CD8-positive, alpha-beta memory T cell (primary cell): ENCODE measurements at places on chromosomes 12 and 14.

DNA sequence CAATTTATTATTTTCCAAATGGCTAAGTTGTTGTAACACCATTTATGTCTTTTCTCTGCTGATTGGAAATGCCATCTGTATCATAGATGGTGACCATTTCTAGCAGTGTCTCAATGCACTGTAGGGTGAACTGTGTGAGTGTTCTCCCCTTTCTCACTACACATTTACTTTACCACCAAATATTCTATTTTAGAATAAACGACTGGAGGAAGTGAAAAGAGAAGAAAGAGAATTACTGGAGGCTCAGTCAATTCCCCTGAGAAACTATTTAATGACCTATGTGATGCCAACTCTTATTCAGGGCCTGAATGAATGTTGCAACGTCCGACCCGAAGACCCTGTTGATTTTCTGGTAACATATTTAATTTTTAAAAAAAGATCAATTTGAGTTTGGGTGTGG is 15.5 kb upstream of the PAPOLA start:
- DNase-seq, result no peak

DNA sequence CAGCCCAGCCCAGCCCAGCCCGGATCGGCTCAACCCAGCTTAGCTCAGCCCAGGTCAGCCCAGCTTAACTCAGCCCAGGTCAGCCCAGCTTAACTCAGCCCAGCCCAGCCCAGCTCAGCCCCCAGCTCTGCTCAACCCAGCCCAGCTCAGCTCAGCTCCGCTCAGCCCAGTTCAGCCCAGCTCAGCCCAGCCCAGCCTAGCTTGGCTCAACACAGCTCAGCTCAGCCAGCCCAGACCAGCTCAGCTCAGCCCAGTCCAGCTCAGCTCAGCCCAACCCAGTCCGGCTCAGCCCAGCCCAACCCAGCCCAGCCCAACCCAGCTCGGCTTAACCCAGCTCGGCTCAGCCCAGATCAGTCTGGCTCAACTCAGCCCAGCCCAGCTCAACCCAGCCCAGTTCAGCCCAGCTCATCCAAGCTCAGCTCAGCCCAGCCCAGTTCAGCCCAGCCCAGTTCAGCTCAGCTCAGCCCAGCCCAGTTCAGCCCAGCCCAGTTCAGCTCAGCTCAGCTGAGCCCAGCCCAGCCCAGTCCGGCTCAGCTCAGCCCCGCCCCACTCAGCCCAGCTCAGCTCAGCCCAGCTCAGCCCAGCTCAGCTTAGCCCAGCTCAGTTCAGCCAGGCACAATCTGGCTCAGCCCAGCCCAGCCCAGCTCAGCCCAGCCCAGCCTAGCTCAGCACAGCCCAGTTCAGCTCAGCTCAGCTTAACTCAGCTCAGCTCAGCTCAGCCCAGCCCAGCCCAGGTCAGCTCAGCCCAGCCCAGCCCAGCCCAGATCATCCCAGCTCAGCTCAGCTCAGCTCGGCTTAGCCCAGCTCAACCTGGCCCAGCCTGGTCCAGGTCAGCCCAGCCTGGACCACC is 331.7 kb downstream of the TMEM121 start:
- peak; percentile 36 for DNase-seq

- peak; percentile 58 for DNase-seq
Measured at GRCh38 chr14:21268617-21269251, 508 bp downstream of the HNRNPC start.

- peak; percentile 52 for DNase-seq
Measured at GRCh38 chr12:109053382-109054123, 1.2 kb downstream of the USP30 start.

GRCh38 chr12:132593938-132594358 is 16.4 kb downstream of the LRCOL1 start:
- no peak for DNase-seq

DNA sequence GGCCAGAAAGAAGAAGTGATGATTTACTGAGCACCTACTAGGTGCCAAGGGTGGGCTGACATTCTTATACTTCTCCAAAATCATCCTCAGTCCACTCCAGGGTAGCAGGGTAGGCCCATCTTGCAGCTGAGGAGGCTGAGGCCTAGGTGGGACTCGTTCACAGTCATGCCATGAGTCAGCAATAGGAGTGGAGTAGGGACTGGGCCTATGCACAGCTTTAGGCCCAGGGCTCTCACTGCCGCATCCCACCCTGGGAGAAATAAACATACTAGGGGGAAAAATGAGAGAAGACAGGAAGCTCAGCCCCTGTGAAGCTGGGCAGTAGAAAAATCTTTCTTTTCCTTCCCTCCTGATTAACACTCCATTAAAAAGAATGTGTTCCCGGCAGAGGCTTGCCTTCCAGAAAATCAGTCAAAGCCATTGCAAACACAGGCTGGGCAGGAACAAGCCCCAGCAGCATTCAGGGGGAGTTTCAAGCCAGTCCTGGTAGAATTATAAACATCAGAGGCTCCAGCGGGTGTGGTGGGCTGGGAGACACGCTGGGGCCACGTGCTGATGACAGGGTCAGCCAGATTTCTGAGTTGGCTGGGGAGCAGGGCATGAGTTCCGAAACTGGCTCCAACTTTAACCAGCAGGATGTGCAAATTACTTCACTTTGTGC is 1.8 kb downstream of the HSPB8 start:
- no peak for DNase-seq

DNA sequence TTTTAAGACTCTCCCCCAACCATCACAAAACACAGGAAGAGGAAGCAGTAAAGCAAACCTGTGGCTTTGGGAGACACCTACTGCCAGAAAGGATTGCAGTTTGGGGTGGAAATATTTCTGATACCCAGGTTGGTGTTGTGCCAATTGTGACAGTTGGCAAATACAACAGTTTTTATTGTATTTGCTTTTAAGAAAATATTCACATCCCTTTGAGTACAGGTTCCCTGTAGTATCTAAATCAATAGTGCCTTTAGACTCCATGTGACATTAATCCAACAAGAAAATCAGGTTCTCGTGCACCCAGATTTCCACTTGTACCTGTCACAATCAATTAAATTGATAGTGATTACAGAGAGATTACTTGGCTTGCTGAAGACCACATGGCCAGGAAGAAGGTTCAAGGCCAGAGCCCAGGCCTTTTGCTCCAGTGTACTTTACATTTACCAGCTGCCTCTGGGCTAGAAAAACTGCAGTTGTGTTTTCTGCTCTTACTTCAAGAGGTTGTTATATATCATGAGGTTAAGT is 361.2 kb downstream of the ATP23 start:
- DNase-seq, result no peak

- DNase-seq, result no peak
Measured at GRCh38 chr14:68409387-68409786, 383.5 kb downstream of the ZFP36L1 start.

- DNase-seq, result peak; percentile 61
Measured at GRCh38 chr12:47741340-47741703, 16.0 kb upstream of the ENDOU start.

- DNase-seq, result peak; percentile 77
Measured at GRCh38 chr12:119902084-119902509, 25.0 kb upstream of the CIT start.

DNA sequence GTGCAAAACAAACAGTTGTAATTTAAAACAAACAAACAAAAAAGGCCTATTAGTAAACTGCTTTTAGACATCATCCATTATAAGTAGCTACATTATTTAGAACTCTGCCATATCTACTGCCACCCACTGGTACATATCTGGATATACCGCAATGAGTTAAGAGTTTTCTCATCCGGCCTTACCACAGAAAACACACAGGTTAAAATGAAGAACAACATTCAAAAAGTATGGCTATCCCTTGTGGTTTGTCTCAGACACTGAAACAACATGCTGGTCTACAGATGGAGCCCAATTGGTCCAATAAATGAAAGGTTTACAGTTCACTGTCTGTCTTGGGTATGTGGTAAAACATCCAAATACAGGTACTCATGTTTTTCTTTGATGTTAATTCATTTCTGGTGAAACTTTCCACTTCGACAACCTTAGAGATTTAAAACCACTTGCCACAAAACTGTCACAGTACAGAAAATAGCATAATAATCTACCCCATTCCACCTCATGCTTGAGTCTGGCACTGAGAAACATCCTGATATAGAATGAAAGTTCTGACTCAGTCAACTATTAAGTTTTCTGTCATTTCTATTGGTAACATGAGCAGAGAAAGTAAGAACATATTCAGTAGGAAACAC is 354.3 kb downstream of the CEP128 start:
- peak; percentile 12 for DNase-seq

DNA sequence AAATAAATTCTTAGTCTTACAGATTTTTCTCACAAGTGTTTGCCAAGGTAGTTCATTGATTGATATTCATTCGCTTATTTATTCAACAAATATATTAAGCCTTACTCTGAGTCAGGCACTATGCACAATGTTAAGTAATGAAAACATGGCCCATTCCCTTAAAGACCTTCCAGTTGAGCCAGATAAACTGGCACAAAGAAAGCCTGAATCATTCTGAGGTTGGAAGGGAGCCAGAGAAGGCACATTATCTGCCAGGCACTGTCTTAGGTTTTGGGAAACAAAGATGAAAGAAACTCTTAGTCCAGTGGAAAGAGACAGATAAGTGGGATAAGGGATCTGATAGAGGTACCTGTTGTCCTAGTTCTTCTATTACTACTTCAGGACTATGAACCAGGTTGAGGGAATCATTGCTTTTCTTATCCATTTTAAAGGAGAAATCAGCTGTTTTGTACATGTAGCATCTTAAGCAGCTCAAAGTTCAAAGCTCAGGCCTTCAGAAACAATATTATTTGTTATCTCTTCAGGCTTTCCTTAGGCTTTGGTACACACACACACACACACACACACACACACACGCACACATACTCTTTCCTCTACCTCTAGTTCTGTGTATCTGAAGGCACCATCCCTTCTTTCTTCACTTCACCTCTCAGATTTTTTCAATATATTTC is 27.0 kb downstream of the PDE6H start:
- no peak for DNase-seq

- no peak for DNase-seq
Measured at GRCh38 chr12:115273456-115273855, 589.5 kb upstream of the TBX3 start.

- DNase-seq, result peak; percentile 33
Measured at GRCh38 chr14:105294142-105294597, 6.6 kb downstream of the BRF1 start.

DNA sequence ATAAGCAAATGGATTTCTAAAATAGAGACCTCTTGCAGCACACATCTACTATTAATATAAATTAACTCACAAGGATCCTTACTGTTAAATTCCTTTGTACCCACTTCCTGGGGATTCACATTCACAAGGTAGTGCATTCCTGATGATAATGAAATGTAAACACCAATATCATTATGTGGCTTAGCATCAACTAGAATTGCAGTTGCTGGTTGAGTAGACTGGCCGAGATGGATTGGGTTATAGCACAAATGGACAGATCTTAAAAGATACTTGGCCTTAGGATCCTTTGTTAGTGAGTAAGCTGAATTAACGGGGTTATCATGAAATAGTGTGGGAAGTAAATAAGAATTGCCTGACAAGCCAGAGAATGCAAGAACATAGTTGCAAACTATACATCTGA is 369.1 kb downstream of the AEBP2 start:
- no peak for DNase-seq

GRCh38 chr12:104510145-104510872 is 53.6 kb downstream of the CHST11 start:
- no peak for DNase-seq

DNA sequence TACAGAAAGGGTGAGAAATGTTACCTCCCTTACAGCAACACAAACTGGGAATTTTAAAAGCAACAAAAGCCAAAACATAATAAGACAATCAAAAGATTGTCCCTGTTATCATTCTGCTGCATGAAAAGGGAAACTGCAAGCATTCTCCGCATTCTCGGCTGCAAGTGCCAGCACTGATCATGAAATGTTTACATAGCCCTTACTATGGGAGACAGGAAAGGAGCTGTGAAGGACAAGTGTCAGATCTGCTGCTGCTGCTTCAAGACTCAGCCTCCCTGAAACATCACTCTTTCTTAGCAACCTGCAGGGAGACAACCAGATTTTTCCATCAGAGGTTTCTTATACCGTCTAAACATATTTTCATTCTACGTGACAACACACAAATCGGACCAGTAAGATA is 20.1 kb downstream of the DENND5B start:
- DNase-seq, result no peak

DNA sequence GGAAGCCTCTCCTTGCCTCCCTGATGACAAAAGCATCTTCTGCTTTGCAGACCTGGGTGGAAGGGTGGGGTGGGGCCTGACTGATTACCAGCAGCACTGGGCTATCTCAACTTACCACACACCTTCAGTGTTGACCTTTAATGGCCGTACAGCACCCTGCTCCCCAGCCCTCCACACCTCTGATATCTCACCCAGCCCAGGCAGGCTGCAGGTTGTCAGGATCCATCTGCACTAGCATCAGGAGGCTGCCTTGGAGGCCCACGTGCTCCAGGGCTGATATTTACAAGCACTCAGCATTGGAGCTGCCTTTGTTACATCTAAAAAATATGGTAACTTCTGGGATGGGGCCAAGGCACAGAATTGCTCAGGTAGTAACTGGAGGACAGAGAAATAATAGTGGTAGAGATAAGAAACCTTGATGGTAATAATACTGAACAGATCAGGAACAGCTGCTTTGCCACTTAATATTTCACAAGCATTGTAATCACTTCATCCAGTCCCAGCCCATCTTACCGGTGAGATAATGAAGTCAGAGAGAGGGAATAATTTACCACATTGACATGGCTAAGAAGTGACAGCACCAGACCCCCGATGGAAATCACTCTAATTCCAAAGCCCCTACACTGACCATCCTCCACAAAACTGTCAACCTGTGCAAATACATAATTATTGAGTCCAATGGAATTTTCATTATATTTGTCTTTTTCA is 125.2 kb upstream of the RFLNA start:
- no peak for DNase-seq

GRCh38 chr14:75162631-75163030 is 13.8 kb downstream of the TMED10 start:
- no peak for DNase-seq

- DNase-seq, result peak; percentile 39
Measured at GRCh38 chr12:104457746-104458693, 1.3 kb downstream of the CHST11 start.

GRCh38 chr14:72513965-72514659 is 379.8 kb downstream of the DPF3 start:
- no peak for DNase-seq

- DNase-seq, result no peak
Measured at GRCh38 chr12:105481392-105482300, 151.2 kb downstream of the C12orf75 start.

- DNase-seq, result no peak
Measured at GRCh38 chr12:48691826-48692487, 9.9 kb upstream of the KANSL2 start.

GRCh38 chr14:39145266-39145966 is 24.7 kb downstream of the TRAPPC6B start:
- DNase-seq, result no peak
